ENCODE measurements at places on chromosomes 1 and 21.

DNA sequence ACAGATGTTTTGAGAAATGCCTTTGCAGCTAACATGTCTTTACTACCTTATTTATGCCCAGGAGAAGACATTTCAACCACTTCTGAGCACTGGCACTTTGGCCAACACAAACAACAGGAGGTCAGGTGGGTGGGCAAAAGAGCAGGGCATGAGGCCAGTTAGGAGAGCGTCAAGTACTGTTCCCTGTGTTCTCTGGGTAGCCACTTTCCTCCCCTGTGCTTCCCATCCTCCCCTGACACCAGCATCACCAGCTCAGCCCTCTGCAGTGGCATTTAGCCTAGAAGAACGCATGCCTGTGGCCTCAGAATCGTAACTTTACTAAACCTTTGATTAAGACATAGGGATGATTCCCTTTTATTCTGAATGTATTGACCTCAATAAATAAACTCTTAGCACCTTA, 18.3 kb downstream of the BTG2 start:
- DNase-seq, result no peak

GRCh38 chr1:100441651-100442050, 89.3 kb downstream of the CDC14A start:
- DNase-seq, result no peak

- no peak for DNase-seq
Observed at GRCh38 chr1:226318471-226318870, 9.5 kb upstream of the LIN9 start.

DNA sequence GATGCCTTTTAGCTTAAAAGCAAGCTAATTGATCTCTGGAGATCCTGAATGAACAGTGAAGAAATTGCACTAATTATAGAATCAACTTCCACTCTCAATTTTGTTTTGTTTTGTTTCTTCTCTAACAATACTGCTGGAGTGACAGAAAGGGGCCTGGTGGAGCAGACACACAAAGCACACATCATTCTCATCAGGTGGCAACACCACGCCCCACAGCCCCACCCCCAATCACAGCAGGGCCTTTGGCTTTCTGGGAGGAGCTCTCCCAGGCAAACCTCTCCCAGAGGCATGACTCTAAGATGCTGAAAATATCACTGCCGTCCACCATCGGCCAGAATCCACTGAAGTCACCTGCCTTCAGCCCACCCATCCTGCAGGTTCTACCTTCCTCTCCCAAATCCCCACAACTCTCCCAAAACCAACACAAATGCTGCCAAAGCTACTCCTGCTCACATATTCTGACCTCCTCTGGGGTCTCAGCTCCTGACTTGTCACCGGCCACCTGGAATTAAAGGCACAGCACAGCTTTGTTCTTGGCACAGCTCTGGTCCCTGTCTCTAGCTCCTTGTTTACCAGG, 120.7 kb downstream of the GRIK3 start:
- DNase-seq, result no peak

DNA sequence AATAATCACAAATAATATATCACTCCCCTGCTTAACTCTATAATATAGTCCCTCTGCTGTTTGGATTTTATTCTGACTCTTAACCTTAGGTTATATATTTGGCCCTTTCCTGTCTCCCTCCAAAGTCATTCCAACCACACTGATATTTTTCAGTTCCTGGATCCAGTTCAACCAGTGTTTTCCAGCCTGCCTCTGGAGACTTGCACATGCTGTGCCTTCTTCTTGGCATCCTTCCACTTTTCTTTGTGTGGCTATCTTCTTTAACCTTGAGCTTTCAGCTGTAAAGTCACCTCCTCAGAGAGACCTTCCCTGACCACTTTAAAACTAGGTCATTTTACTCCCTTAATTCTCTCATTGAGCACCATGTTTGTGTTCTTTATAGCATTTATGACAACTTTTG, 19.4 kb downstream of the CERS2 start:
- DNase-seq, result no peak

DNA sequence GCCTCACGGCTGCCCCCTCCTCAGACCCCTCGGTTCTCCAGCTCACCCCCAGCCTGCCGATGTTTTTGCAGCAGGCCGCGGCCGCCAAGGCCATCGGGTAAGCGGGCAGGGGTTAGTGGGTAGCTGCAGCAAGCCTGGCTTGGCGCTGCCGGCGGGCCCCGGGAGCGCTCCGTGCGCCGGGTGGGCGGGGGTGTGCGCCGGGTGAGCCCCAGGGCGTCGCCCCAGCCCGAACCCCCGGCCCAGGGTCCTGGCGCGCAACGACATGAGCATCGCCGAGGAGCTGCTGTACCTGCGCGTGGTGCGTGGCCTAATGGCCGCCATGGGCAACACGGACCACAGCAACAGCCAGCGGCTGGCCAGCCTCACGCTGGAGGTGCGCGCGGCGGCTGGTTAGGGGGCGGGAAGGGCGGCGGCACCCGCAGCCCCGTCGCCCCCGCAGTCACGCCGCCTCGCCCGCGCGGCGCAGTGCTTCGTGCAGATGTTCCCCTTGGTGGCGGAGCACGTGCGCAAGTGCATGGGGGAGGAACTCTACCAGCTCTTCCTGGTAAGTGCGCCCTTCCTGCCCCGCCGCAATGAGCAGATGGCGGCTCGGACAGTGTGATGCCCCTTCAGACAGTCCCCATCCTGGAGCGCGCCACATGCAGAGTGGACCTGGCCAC, 6.5 kb downstream of the RNU5D-1 start:
- DNase-seq, result no peak

GRCh38 chr21:36985751-36986594, 19.5 kb upstream of the HLCS start:
- no peak for DNase-seq

GRCh38 chr21:36567216-36567885, 87.4 kb upstream of the CLDN14 start:
- DNase-seq, result no peak

GRCh38 chr1:90394247-90394646, 322.9 kb downstream of the BARHL2 start:
- DNase-seq, result no peak

GRCh38 chr21:43603233-43603626, 56.1 kb downstream of the HSF2BP start:
- DNase-seq, result no peak

- no peak for DNase-seq
Observed at GRCh38 chr1:156895455-156895812, 1.9 kb downstream of the PEAR1 start.

DNA sequence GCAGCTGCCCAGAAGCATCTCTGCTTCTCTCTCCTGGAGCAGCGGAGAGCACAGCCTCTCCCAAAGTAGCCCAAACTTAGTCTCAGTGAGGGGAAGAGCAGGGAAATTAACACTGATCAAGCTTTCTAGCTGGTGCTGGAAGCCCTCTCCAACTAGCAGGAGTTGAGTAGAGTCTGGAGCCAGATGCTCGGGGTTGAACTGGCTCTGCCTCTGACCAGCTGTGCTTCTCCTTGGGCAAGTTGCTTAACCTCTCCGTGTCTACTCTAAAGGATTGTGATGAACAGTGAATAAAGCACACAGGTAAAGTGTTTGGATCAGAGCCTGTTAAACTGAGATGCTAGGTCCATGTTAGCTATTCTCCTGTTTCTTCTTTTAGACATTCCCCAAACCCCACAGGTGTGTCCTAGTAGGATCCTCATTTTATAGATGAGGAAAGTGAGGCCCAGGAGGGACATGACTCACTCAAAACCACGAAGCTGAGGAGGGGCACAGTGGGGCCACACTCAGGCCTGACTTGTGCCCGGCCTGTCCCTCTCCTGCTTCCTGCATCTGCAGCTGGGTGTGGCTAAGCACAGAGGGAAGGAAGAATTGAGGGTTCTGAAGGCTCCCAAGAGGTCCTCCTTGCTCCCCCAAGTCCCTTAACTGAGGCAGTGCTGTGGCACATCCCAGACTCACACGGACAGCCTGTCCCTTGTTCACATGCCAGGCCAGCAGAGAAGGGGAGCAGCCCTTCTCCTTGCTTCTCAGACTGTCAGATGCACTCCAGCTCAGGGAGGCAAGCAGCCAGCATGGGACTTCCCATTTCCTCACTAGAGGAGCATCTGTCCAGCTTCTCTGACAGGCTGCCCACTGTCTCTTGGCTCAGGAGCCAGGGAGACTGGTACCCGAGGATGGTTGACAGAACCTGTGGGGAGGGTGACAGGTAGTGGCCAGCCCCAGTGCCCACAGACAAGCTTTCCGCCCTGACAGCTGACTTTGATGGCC, 152.0 kb upstream of the IGSF21 start:
- no peak for DNase-seq

DNA sequence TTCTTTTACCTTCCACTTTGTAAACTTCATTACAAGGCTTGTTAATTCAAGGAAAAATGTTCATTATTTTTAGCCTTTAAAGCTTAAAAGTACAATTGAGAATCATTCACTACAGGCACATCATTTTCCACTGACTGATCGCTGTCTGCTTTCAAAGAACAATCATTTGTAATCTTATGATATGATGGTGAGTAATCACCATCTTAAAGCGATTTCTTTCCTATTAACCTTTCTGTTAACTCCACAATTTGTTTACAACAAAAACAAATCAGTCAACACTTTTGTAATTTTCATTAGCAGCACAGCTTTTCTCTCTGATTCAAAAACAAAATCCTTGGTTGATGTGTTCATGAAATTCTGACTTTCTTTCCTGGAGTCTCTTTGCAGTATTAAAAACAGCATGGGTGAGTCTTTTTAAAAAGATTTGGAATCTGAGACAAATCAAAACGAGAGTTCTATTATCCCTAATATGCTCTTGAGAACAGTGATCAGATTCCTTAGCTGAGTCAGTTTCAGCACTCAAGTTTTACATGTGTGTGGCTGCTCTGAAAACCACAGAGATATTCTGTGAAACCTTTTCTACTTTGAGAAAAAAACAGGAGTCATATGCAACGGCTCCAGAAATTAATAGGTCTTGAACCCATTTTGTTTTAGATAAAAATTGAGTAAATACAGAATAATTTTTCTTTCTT, 145.8 kb upstream of the TMPRSS15 start:
- DNase-seq, result no peak

DNA sequence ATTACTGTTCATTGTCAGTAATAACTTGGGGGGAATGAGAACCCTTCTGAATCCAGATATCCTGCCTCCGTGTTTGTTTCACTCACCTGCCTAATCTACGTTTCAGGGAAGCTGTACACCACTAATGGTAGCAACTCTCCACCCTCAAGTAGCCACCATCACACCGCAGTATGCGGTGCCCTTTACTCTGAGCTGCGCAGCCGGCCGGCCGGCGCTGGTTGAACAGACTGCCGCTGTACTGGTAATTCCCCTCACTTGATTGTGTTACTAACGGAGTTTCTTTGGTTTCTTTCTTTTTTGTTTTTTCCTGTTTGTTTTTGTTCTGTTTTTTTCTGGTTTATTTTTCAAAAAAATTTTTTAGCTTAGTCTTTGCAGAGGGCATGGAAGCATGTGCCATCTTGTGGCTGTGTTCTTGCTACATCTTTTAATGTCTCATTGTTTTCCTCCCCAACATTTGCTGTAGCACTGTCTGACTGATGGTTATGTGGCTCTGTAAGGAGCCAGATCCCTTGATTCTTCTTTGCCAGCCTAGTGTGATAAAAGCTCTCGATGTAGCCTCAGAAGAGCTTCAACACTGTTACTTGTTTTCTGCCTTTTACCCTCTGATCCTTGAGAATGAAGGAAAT, 15.9 kb upstream of the OLFML3 start:
- no peak for DNase-seq

DNA sequence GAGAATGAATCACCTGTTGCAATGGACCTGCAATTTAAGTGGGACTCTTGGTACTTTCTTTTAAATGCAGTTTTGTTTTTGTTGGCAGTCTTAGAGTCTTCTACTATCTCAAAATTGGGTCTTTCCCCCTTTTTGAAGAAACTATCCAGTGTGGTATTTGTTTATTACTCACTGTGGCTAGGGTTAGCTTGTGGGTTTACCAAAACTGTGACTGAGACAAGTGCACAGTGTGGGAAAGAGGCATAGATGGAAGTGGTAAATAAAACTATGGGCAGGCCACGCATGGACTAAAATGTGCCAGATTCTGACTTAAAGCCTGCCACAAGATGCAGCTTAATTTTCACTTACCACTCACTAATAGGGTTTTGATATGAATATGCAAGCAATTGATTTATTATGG, 1441.7 kb downstream of the PLA2G4A start:
- no peak for DNase-seq

DNA sequence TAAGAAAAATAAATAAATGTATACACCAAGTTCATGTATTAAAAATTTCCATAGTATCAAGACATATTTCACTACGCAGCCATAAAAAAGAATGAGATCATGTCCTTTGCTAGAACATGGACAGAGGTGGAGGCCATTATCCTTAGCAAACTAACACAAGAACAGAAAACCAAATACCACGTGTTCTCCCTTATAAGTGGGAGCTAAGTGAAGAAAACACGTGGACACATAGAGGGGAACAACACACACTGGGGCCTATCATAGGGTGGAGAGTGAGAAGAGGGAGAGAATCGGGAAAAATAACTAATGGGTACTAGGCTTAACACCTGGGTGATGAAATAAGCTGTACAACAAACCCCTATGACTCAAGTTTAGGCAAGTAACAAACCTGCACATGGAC, 552.4 kb upstream of the PBX1 start:
- DNase-seq, result no peak

DNA sequence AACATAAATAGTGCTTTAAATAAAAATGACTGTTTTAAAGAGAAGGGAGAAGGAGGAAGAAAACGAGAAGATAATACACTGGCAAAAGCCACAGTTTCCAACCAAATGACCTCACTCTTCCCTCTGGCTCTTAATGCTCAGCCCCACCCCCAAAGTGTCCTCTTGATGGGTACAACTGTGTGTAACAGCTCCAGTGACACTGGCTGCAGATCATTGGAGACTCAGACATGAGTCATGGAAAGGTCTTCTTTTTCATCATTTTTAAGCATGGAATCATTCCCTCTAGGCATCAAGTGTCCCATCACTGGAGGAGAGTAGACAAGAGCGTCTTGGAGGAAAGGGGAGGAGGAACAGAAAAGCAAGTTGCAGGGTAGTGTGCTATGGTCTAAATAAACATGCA, 333.0 kb downstream of the PAPPA2 start:
- no peak for DNase-seq

- no peak for DNase-seq
Observed at GRCh38 chr1:220914283-220915116, 35.3 kb downstream of the HLX start.

- DNase-seq, result no peak
Observed at GRCh38 chr1:154577346-154578057, 9.9 kb downstream of the CHRNB2 start.

DNA sequence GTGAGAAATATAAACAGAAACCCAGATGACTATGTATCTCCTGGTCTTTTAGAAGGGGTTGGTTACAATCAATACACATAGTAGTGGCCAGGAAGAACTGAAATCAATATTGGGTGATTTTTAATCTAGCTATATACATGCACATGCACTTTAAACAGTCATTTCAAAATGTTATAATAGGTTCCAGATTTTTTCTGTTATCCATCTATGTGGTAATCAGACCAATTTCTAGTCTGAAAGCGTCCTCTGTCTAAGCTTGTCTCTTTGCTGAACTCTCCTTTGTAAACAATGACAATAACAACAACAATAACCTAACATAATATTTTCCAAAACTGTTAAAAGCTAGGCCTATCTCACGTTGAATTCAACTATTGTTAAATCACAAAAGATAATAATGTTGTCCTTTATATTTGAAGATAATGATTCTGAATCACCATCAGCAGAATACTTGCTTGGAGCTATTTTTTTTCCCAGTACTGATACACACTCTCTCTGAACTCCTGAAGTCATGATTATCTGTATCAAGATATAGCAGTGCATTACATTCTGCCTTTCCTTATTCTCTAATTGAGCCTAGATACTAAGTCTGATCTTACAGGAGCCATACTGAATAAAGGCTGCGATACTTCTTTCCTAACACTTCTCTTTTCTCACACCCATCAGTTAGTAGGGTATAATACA, 496.8 kb upstream of the ZRANB2 start:
- no peak for DNase-seq

- DNase-seq, result no peak
Observed at GRCh38 chr1:26459573-26460031, 12.6 kb upstream of the HMGN2 start.
